ENCODE measurements at places on chromosomes 3 and 15.

GRCh38 chr15:70789213-70789612 is 25.9 kb upstream of the UACA start:
- no peak for DNase-seq

GRCh38 chr3:49124991-49125670 is 4.5 kb upstream of the USP19 start:
- DNase-seq = no peak

GRCh38 chr15:57550640-57551039 is 41.1 kb upstream of the MYZAP start:
- DNase-seq = no peak

- DNase-seq = no peak
These were observed 65.8 kb downstream of the CTNNB1 start for GRCh38 chr3:41265011-41265545.

Measured in KG1 (cell line).